ENCODE measurements at places on chromosomes 12 and 14.

- DNase-seq = no peak
These were observed 791 bp downstream of the TMEM233 start for GRCh38 chr12:119594399-119594730.

GRCh38 chr14:68606176-68606575 lies 186.7 kb downstream of the ZFP36L1 start:
- DNase-seq = no peak

DNA sequence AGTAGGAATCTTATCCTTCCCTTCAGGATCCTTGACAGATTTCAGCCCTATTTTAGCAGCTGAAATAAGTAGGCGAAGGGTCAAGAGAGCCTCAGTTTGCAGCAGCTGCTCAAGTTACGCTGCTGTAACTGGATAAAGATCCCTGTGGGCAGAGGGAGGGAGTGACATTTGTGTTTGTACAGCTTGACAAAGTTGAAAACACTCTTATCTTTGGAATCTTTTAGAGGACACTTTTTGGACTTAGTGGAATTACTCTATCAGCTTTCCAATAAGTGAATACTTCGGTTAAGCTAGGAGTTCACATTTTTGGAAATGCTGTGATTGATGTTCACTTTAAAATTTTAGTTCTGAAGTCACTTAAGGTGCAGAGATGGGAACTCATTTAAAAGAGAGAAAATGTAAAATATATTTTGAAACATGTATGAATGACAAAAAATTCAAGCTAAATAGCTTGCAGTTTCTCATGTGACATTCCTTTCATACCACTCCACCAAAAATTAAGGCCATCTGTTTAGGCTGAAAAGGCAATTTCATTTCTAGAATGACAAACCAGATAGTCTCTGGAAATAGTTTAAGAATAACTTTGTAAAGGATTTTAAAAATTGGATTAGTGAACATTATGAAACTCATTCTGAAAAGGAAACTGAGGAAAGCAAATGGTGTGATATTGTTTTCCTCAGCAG lies 55.2 kb downstream of the SLC38A4 start:
- no peak for DNase-seq

- no peak for DNase-seq
These were observed 289.5 kb upstream of the FAR2 start for GRCh38 chr12:28859551-28859950.

GRCh38 chr12:82515652-82516051 lies 157.3 kb downstream of the METTL25 start:
- DNase-seq = no peak

Measured in stimulated activated CD4-positive, alpha-beta T cell treated with anti-CD3 and anti-CD28 coated beads, TNF-alpha, amount 100 ng/mL, for 1 hour (primary cell).